COLO829 (cell line): ENCODE measurements at places on chromosomes 7 and 10.

DNA sequence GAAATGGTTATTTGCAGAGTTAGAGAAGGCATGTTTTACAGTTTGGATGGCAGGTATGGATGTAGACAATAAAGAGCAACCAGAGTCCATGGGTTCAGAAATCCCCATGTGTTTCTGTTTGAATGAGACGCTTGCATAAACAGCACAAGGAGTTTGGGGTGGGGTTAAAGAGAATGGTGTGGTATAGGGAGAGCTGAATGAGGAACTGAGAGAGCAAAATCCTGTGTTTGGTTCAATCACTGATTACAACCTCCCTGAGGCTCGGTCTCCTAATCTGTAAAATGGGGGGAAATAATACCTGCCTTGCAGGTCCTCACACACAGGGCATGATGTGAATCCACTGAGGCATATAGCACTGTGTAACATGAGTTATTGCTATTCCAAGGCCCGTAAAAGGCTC, 23.7 kb downstream of the CAV1 start:
- DNase-seq: no peak

- no peak for DNase-seq
These were observed 407.4 kb downstream of the KCNMA1 start for GRCh38 chr10:77230194-77230593.

- DNase-seq: no peak
These were observed 11.6 kb downstream of the GHRHR start for GRCh38 chr7:30975256-30975899.

GRCh38 chr7:1154172-1154739, 5.7 kb downstream of the ZFAND2A start:
- DNase-seq: no peak

GRCh38 chr10:58994226-58995057, 182.0 kb upstream of the PHYHIPL start:
- no peak for DNase-seq

DNA sequence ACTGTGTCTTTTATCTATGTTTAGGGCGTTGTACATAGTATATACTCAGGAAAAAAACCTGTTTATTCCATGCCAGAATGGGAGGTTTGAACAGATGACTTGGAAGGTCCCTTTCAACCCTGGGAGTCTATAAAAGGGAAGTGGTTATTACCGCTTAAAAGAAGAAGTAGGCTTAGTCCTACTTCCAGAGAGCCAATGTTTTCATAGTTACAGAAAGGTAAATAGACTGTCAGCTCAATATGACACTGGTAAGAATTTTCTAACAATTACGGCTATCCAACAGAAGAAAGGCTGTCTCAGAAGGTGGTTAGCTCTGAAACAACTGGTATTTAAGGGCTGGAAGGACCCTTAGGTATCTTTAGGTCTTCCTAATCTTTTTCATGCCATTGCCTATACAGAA, 1.1 kb upstream of the TFAM start:
- DNase-seq: no peak

DNA sequence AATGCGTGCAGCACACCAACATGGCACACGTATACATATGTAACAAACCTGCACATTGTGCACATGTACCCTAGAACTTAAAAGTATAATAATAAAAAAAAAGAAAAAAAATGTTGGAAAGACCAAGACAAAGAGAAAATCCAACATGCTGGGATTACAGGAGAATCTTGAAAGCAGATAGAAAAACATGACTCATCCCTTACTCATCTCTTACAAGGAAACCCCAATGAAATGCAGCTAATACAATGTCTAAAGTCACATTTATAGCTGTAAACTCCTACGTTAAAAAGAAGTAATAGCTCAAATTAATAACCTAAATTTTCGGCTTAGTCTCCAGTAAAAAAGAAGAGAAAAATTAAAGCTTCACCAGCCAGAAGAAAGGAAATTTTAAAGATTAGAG, 47.5 kb upstream of the DGKB start:
- DNase-seq: no peak

DNA sequence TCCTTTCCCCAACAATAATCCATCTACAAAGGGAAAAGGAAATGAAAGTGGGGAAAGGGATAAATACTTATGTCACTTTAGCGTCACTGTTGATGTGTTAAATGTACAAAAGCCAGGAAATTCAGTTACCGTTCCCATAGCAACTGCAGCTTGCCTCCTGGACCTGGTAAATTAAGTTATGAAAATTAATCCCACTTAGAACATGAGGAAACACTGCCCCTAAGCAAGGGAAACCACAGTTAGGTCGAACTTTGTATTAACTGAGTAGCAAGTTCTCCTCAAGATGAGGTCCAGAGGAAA, 338.2 kb upstream of the AOAH start:
- no peak for DNase-seq

- DNase-seq: peak; percentile 24
These were observed 32.7 kb downstream of the VWA2 start for GRCh38 chr10:114271779-114272167.

DNA sequence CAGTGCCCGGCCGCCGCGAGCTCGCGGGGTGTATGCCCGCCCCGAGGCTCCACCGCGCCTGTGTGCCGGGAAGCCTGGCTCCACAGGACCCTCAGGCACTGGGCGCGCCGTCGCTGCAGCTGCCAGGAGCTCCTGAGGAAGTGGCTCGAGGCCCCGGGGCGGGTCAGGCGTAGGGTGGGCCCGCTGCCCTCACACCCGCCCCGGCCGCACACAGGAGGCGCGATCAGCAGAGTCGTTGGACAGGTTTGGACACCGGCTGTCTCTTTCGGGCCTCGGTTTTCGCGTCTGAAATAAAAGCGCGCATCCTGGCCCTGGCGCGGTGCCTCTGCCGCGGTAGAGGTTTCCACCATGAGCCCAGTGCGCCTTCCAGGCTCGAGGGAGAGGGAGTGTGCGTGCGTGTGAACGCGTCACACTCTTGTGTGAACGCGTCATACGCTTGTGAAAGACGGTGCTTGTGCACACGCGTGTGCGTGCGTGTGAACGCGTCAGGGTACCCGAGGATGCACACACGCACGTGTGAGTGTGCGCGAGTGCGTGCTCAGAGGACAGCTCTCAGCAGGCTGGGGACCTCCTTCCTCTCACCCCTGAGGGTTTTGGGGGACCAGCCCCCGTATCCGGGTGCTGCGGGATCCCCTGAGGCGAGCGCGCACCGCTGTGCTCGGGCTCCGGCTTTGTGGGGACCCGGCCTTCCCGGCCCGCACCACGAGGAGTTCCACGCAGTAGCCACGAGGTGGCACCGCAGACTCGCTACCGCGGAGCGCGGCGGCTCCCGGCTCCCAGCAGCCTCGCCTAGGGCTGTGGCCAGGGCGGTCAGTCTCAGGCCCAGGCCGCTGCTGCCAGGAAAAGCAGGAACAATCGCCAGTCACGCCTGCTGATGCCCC, 83.8 kb downstream of the BMS1 start:
- DNase-seq: peak; percentile 24

DNA sequence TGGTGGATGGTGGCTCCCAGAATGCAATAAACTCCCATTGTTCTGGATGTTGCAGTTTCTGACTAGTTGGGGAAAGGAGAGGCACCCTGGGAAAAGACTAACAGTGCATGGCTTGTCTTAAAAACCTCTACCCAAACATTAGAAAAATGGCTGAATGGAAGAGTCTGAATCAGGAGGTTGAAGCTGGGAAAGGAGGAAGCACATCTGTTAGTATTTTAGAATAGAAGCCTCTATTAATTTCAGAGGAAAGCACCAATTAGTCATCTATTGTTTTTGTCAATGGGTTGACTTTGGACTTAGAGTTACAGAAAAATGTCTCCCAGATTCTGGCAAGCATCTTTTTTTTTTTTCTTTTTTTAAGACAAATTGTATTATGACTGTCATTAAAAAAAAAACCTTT, 56.1 kb upstream of the ELMO1 start:
- peak; percentile 12 for DNase-seq

DNA sequence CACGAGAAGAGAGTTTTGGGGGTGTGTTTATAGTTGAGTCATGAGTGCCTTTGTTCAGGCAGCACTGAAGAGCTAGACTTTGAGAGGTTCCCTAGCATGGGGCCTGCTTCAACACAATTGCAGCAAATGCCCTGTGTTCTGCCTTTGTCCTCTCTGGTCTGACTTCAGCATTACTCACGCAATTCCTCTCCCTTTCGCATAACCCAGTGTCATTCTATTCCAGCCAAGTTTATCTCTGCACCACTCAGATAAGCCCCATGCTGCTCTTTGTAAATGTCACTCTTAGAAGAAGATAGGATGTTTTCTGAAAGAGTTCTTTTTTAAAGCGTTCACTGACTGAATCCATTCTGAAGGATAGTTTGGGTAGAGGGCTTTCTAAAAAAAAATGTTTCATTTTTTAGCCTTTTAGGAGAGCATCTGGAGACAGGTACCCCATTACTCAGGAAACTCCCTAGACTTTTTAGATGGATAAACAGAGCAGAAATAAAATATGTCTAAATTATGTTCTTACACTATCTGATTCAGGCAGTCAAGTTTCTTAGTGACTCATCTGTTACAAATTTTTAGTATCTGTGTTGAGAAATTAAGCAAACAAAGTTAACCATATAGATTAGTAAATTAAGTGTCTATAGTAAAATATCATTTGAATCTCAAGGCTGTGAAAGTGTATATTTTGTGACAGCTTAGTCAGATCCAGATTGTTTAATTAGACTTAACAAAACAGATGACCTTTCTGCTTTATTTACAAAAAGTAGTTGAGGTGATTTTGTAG, 318.5 kb downstream of the GPR158 start:
- DNase-seq: peak; percentile 65

DNA sequence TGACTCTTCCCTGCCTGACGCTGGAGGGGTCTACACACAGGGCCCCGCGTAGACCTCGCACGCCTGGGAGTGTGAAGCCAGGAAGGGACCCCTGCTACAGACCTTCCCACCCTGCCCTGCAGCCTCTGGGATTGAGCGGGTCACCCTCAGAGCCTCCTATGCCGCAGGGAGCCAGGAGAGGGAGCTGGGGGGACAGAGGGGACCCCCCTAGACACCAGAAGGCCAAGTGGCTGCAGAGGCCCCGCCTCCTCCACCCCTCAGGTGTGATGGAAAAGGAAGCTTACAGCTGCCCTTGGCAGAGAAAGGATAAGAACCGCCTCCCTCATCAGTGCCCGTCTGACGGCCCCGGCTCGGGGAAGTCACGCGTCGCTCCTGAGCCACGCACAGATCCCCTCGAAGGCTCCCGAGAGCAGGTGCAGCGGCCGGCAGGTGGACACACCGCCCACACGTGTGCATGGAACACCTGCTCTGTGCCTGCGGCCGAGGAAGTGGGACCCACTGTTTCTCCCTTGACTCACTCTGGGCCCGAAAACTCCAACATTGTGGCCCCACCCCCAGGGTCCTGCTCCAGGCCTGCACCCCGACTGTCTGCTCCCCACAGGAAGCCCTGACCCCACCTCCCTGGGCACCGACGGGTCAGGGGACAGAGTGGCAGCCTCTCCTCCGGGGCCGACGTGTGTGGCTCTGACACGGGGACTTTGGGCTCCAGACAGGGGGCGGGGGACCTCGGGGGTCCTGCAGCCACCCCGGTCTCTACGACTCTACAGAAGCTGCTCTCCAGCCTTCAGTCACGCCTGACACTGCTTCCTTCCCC, 73.3 kb downstream of the MICALL2 start:
- no peak for DNase-seq

GRCh38 chr7:9945131-9945530, 1028.5 kb upstream of the PHF14 start:
- DNase-seq: no peak

- no peak for DNase-seq
These were observed 325.1 kb upstream of the PLXDC2 start for GRCh38 chr10:19491166-19491565.
